ENCODE measurements at places on chromosomes 16 and 17. TPM values are rescaled to one million over a fixed set of nuclear protein-coding genes. Genes with fewer than 3 reads are reported as not detected.

GRCh38 chr16:20300312-20301097, 26.8 kb downstream of the GP2 start:
- peak; percentile 72 for DNase-seq
- H3K27me3 ChIP-seq, result no peaks in the 10 kb centered on the region
- no peaks in the 10 kb centered on the region for H3K4me1 ChIP-seq
- H3K36me3 ChIP-seq, result no peaks in the 10 kb centered on the region

GRCh38 chr17:81714412-81715106, 2.5 kb downstream of the SLC25A10 start:
- no peak overlapping the region for H3K27ac ChIP-seq
- no peaks in the 10 kb centered on the region for H3K27me3 ChIP-seq
- no peak overlapping the region for H3K4me3 ChIP-seq

- no peak overlapping the region for H3K4me3 ChIP-seq
- no peaks in the 10 kb centered on the region for H3K36me3 ChIP-seq
Measured at GRCh38 chr17:48195910-48196309, 88.3 kb downstream of the SNX11 start.

HNF1B gene
- total RNA-seq, result 0.13 TPM

DNA sequence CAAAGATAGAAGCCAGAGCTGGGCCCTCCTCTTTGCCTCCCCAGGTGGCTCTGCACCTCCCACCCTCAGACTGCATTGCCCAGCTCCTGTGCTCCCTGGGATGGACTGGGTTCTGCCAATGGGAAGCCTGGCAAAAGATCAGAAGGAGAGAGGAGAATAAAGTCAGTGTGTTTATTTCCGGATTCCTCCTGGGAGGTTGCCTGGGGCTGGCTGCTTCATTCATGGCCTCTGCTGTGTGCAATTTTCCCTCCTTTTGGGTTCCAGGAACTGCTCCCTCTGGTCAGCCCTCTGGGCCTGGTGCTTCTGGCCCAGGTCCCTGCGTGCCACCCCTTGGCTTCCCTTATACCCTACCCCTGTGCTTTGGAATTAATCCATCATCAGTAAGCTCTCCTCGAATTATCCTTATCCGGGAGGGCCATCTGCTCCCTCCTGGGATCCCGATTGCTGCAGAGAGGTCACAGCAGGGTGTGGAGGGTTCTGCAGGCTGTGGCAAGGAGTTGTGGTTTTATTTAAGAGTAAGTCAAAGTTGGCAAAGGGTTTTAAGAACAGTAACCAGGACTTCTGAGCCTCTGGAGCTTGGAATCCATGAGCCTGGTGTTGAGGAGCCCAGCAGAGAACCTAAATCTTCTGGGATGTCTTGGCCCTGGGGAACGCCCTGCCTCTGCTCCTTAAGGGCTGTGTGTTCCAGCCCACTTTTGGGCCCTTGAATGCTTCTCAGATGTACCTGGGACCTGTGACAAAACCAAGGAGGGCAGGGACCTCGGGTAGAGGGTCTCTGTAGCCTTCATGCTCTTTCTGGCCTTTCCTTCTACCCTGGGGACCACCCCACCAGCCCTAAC, 8.2 kb upstream of the MMP2 start:
- no peak for DNase-seq
- no peak overlapping the region for H3K4me3 ChIP-seq
- H3K4me1 ChIP-seq, result peaks cover 4% of the 10 kb centered on the region
- no peaks in the 10 kb centered on the region for H3K27me3 ChIP-seq

- H3K36me3 ChIP-seq, result no peaks in the 10 kb centered on the region
- no peak overlapping the region for H3K4me3 ChIP-seq
- H3K27ac ChIP-seq, result no peak overlapping the region
- no peaks in the 10 kb centered on the region for H3K4me1 ChIP-seq
- DNase-seq, result no peak
Measured at GRCh38 chr16:8377864-8378263, 212.4 kb downstream of the TMEM114 start.

DNA sequence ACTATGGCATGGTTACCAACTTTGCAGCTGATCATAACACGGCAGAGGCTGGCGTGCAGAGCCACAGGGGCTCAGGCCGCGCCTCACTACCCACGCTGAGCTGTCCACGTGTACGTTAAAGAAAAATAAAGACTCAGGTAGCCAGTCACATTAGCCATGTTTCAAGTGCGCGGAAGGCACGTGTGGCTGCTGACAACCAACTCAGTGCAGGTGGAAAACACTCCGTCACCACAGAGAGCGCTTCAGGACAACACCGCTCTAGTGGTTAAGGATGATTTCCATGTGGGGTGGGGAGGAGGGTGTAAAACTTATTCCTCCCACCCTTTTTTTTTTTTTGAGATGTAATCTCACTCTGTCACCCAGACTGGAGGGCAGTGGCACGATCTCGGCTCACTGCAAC, 33.8 kb downstream of the ZCCHC14 start:
- H3K27ac ChIP-seq, result no peak overlapping the region
- DNase-seq, result no peak

DNA sequence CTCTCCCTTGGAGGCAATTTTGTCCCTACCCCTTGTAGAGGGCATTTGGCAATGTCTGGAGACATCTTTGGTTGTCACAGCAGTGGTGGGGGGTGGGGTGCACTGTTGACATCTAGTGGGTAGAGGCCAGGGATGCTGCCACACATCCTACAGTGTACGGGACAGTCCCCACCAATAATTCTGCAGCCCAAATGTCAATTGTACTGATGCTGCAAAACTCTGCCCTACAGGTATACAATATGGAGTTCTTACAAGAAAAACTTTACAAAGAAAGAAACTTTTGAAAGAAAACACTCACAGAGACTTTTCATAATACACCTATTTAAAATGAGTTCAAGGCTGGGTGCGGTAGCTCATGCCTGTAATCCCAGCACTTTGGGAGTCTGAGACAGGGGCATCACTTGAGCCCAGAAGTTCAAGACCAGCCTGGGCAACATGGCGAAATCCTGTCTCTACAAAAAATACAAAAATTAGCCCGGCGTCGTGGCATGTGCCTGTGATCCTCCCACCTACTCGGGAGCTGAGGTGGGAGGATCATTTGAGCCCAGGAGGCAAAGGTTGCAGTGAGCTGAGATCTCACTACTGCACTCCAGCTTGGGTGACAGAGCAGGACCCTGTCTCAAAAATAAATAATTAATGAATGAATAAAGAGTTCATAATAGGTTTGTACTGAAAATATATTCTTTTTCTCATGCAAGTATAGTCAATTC, 59.4 kb downstream of the EMP2 start:
- no peak overlapping the region for H3K27ac ChIP-seq
- H3K27me3 ChIP-seq, result no peaks in the 10 kb centered on the region
- DNase-seq, result no peak
- H3K4me3 ChIP-seq, result no peak overlapping the region
- H3K36me3 ChIP-seq, result no peaks in the 10 kb centered on the region

- no peaks in the 10 kb centered on the region for H3K36me3 ChIP-seq
- H3K27ac ChIP-seq, result no peak overlapping the region
- H3K4me1 ChIP-seq, result no peaks in the 10 kb centered on the region
- H3K4me3 ChIP-seq, result no peak overlapping the region
Measured at GRCh38 chr16:51243936-51244436, 92.9 kb upstream of the SALL1 start.

GRCh38 chr16:89137666-89138512, 33.7 kb upstream of the CDH15 start:
- no peak overlapping the region for H3K27ac ChIP-seq
- H3K36me3 ChIP-seq, result peaks cover 7% of the 10 kb centered on the region
- H3K4me1 ChIP-seq, result no peaks in the 10 kb centered on the region
- no peak overlapping the region for H3K4me3 ChIP-seq
- H3K27me3 ChIP-seq, result no peaks in the 10 kb centered on the region
- DNase-seq, result no peak

- H3K36me3 ChIP-seq, result no peaks in the 10 kb centered on the region
- H3K27ac ChIP-seq, result no peak overlapping the region
- peaks cover 4% of the 10 kb centered on the region for H3K4me1 ChIP-seq
- H3K4me3 ChIP-seq, result peak overlapping the region; percentile 65
Measured at GRCh38 chr16:3171181-3171854, 16.7 kb upstream of the OR1F1 start.

DNA sequence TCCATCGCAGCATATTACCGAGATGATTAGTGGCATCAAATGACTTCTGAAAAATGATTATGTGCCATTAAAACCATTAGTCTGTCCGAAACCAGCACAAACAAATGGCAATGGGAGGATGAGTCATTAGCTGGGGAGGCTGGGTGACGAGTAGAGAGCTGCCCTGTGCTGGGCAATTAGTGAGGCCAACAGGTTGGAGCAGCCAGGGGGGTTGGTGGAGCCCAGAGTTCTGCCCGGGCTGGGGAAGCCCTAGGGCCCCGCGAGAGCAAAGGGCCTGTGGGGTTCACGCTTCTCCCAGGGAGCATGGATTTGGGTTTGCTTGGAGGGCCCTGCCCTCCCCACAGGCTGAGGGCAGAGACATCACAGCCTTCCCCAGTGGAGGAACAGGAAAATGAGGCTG, 152.1 kb upstream of the RPL38 start:
- no peak overlapping the region for H3K4me3 ChIP-seq
- no peaks in the 10 kb centered on the region for H3K27me3 ChIP-seq

DNA sequence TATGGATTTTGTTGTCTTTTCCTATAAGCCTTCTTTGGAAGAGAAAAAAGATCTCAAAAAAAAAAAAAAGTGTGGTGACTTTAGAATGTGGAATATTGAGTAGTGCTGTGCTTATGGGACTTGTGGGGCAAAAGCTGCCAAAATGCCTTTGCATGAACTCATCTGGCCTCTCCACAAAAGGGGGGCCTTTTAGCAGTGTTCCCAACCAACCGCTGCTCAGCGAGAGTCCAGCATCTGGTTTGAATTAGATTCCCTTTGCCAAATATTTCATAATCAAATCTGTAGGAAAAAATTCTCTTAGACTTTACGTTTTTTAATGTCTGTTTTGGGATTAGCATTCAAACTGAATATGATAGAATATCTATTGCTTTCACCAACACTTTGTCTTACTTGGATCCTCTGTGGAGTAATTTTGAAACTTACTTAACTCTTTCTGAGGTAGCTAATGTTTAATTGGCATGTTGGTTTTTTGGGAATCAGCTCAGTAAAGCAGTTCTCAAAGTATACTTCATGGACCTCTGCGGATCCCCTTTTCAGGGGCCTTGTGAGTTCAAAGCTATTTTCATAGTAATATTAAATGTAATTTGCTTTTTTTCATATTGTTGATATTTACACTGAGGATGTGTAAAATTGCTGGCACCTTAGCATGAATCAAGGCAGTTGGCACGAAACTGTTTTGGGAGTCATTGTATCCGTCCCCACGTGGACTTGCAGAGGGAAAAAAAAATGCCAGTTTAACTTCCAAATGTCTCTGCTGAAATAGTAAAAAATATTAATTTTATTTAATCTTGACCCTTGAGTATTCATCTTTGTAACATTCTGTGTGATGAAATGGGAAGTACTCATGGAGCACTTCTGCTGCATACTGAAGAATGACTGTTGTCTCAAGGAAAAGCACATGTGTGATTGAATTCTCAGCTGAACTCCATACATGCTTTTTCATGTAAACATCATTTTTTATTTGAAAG, 34.7 kb upstream of the VPS4A start:
- no peaks in the 10 kb centered on the region for H3K4me1 ChIP-seq
- no peak overlapping the region for H3K4me3 ChIP-seq
- no peak for DNase-seq
- no peaks in the 10 kb centered on the region for H3K27me3 ChIP-seq
- no peaks in the 10 kb centered on the region for H3K36me3 ChIP-seq
- no peak overlapping the region for H3K27ac ChIP-seq

WNT9B gene
- not detected for total RNA-seq

- H3K36me3 ChIP-seq, result peaks cover 16% of the 10 kb centered on the region
- no peak overlapping the region for H3K4me3 ChIP-seq
- H3K27me3 ChIP-seq, result no peaks in the 10 kb centered on the region
- no peak overlapping the region for H3K27ac ChIP-seq
- no peaks in the 10 kb centered on the region for H3K4me1 ChIP-seq
Measured at GRCh38 chr17:47620503-47621245, 29.0 kb upstream of the KPNB1 start.

EVI2A gene
- not detected for total RNA-seq

DNA sequence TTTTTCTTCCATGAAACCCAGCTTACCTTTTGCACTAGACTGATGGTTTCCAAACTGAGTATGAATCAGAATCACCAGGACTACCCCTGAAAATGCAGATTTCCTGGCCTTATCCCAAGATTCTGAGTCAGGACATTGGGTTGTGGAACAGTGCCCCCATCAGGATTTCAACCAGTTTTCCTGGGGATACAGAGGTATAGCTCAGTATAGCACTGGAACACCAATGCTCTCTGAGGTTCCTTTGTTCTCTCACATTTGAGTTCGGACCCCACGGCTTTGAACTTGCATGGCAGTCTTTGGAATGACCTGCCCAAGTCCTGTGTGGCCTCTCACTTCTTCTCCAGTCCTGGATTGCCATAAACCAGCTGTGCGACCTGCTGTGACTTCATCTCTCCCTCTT, 12.8 kb upstream of the CCL8 start:
- no peak overlapping the region for H3K4me3 ChIP-seq
- H3K36me3 ChIP-seq, result no peaks in the 10 kb centered on the region
- no peaks in the 10 kb centered on the region for H3K4me1 ChIP-seq
- peak; percentile 19 for DNase-seq

TP53TG3F gene
- total RNA-seq, result not detected

- H3K27me3 ChIP-seq, result no peaks in the 10 kb centered on the region
- no peaks in the 10 kb centered on the region for H3K36me3 ChIP-seq
- peak overlapping the region; percentile 4 for H3K27ac ChIP-seq
- DNase-seq, result no peak
Measured at GRCh38 chr16:84531671-84532111, 27.2 kb upstream of the MEAK7 start.
